ENCODE measurements at places on chromosomes 12 and 14.

- no peak for DNase-seq
Observed at GRCh38 chr14:50622978-50623377, 45.1 kb downstream of the SAV1 start.

GRCh38 chr14:87869619-87870583 is 123.1 kb downstream of the GALC start:
- DNase-seq, result no peak

DNA sequence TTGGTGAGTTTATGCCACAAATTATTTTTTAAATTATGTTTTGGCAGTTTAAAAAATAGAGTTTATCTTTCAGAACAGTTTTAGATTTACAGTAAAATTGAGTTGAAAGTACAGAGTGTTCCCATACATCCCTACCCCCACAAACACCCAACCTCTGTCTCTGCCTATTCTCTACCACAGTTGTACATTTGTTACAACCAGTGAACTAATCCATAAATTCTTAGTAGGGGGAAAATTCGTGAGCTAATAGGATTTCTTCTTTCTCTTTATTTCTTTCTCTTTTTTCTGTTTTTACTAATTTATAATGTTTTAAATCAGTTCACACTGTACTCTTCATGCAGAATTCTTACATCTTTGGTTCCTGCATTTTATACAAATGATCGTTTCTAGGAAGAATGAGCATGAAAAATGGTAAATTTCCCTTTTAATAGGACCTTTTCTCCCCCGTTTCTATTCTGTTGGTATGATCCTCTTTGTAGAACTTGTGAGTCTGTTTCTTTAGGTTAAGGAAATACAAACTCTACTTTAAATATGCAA is 56.7 kb downstream of the MIPOL1 start:
- no peak for DNase-seq

GRCh38 chr12:126212824-126213223 is 1147.6 kb downstream of the AACS start:
- no peak for DNase-seq

- no peak for DNase-seq
Observed at GRCh38 chr12:94405413-94406116, 54.1 kb downstream of the CEP83 start.

- no peak for DNase-seq
Observed at GRCh38 chr12:78559416-78559815, 305.2 kb upstream of the SYT1 start.

- DNase-seq, result no peak
Observed at GRCh38 chr12:46693518-46693917, 132.3 kb downstream of the SLC38A4 start.

DNA sequence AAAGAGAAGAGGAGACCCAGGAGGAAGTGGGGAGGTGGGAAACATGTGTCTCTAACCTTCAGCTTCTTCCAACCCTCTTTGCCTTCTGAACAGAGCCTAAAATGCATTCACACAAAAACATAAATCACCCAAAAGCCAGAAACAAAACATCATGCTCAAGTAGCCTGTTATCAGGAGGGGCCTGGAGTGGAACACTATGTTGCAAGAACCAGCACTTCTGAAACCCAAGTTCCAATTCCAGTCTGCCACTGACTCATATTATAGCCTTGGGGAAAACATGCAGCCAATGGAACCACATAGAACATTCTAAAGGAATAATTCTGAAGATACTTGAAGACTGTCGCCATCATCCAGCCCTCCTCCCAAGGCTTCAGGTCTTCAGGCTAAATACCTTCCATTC is 169.8 kb upstream of the PLXNC1 start:
- DNase-seq, result no peak

DNA sequence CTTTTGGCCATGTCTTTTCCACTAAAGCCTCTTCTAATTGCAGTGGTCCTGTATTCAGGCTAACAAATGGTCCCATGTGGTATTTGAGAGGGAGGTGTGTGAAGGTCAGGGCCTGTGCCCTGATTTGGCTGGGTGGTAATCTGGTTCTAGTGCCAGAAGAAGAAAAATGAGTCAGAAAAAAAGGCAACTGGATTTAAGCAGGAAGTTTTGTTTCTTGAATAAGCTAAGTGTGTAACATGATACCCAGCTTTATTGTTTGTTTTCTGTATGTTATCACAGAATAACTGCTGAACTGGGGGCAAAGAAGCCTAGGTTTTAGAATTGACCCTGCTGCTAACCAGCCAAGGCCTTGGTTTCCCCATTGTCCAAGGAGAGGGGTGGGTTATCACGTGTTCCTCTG is 134.0 kb downstream of the ANO6 start:
- DNase-seq, result no peak

DNA sequence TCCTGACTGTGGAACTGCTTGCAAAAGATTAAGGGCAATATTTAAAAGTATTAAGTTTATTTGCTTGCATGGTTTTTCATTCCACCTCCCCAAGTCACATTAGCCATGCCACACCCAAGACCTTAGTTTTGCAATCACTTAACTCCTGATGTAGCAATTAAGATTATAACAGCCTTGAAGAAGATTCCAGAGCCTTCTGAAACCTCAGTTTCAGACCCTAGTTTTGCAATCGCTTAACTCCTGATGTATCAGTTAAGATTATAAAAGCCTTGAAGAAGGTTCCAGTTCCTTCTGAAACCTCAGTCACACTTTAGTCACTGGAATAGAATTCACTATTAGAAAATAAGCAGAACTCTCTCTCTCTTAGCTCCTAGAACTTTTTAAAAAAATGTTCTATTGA is 42.7 kb upstream of the DCN start:
- DNase-seq, result no peak

DNA sequence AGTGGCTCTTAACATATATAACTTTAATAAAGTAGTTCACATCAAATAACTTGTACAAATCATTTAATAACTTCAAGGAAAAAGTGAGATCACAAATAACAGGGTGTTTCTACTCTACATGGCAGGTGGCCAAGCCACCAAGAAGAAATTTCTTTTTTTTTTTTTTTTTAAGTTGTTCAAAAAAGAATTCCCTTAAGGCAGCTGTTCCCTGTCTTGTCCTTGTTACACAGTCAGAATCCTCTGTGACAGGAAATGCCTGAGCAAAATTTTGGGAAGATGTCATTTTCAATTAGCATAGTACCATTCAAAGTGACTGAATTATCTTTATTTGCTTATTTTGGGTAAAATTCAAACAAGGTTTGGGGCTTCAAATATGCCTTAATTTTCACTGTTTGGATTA is 79.4 kb downstream of the LIN7A start:
- DNase-seq, result no peak

DNA sequence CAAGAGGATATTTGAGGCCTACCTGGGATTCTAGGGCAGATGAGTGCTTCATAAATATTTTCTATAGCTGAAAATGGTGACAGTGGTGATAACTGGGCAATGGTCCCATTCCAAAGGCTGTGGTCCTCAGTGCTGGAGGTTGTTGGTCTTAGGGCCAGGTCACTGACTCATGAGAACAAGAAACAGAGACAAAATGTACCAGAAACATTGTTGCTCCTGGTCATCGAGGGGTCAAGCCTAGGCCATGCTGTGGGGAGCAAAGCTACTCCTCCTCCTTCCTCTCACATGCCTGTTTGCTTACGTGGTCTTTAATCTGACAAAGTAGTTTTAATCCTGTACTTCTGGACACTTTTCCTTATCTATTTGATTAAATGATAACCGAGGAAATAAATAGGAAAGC is 33.8 kb downstream of the ERG28 start:
- no peak for DNase-seq

DNA sequence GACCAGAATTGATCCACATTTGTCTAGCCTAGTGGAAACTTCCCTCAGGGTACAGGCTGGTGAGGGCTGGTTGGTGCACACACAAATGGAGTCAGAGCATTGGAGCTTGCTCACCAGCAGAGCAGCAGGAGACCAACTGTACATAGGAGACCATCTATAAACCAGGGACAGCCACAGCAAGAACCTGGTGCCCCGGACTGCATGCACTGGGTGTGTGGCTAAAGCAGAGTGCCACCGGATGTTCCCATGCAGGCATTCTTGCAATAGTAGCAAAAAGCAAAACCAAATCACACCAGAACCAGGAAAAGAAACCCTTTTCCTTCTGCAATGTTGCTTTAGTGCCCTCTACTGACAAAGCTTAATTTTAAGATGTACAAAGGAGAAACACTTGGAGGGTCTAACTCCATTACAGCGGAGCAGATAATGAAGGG is 136.4 kb downstream of the MDGA2 start:
- DNase-seq, result no peak

- DNase-seq, result no peak
Observed at GRCh38 chr14:68389943-68390342, 402.9 kb downstream of the ZFP36L1 start.

DNA sequence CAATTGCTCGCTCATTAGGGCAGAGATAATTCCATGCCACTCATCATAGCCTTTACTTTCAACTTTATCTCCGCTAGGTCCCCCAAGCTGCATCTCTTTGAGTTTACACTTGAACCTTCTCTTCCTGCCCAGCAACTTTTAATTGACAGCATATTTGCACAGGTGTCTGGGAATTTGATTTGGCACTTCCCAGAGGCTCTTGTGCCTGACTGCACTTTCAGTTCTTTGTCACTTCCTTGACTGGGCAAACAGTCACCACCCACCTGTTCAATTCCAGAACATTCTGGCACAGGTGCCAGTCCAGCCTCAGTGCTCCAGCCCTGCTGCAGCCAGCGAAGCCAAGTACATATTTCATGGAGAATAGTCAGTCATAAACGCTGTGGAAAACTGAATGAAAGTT is 110.1 kb upstream of the LRIG3 start:
- DNase-seq, result no peak

GRCh38 chr12:49535921-49536525 is 2.8 kb upstream of the KCNH3 start:
- DNase-seq, result no peak

- DNase-seq, result no peak
Observed at GRCh38 chr12:114992443-114992842, 308.5 kb upstream of the TBX3 start.

GRCh38 chr14:87979689-87980088 is 13.3 kb downstream of the GALC start:
- no peak for DNase-seq

DNA sequence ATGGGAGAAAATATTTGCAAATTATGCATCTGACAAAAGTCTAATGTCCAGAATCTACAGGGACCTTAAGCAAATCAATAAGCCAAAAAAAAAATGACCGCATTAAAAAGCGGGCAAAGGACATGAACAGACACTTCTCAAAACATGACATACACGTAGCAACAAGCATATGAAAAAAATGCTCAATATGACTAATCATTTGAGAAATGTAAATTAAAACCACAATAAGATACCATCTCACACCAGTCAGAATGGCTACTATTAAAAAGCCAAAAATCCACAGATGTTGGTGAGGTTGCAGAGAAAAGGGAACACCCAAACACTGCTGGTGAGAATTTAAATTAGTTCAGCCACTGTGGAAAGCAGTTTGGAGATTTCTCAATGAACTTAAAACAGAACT is 16.1 kb downstream of the PAWR start:
- no peak for DNase-seq

GRCh38 chr14:77084985-77085384 is 13.1 kb upstream of the CIPC start:
- DNase-seq, result no peak

- DNase-seq, result no peak
Observed at GRCh38 chr12:48001505-48002413, 2.5 kb downstream of the COL2A1 start.

- no peak for DNase-seq
Observed at GRCh38 chr12:80504389-80505163, 60.5 kb downstream of the PTPRQ start.

Measured in stimulated activated CD4-positive, alpha-beta T cell treated with anti-CD3 and anti-CD28 coated beads, Interleukin-2, amount 100 ng/mL, for 4 hours (primary cell).